Immature natural killer cell (primary cell): ENCODE measurements at places on chromosomes 6 and 20.

GRCh38 chr20:13533946-13534345 is 104.8 kb downstream of the TASP1 start:
- DNase-seq = no peak

DNA sequence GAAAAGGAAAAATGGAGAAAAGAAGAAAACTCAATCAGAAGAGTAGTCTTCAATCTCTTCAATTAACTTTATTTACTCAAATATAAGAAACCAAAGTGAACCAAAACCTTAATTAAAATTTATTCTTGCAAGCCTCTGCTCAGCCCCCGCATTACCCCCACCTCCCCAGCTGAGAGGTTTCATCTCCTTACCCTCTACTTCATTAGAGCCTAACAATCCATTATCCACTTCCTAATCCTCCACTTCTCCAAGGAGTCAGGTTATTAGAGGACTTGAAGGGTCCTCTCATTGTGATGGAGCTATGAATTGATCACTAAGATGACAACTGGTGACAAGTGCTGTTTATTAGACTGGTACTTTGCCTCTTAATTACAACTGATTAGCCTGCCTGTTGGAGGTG is 956.5 kb downstream of the TFAP2A start:
- DNase-seq = no peak

DNA sequence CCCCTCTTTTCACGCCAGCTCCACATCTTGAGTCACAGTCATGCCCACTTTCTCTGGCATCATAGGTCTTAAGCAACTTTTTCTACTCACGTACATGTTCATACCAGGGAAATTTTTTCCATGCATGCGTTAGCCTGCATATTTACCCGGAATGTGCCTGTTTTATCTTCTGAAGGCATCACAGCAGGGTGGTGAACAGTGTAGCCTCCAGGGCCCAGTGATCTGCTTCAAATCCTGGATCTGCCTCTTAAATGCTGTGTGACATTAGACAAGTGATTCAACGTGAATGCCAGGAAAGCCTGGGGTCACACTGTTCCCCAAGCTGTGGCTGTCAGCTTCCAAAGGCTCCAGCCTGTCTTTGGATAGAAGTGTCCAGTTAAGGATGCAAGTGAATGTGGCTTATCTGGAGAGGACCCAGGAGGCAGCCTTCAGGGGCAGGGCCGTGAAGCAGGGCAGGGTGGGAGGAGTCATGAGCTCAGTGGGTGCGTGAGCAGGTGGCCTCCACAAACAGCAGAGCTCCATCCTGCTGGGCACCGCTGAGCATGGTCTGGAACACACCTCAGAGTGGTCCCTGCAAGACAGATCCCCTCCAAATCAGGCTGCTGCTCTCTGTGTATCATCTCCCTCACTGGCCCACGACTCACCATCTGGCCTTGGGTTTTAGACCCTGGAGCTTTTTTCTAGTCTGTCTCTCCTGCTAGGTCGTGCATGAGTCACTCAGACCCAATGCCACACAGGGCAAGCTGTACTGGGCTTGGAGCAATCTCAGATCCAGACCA is 30.4 kb upstream of the CD93 start:
- DNase-seq = no peak

DNA sequence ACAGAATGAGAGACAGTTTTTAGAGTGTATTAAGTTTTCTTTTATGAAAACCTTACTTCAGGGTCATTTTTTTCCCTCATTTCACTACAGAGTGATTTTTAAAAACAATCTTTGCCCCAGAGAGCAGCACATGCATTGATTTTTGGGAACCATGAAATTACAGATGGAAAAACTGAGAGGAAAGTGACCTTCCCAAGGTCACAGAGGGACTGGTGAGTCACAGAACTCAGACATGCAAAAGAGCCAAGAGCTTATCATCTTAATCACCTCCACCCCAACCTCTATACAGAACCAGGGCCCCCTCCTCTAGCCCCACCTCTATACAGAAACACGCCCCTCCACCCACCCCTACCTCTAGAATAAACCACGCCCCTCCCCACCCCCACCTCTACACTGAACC is 10.7 kb downstream of the PXMP4 start:
- DNase-seq = no peak

DNA sequence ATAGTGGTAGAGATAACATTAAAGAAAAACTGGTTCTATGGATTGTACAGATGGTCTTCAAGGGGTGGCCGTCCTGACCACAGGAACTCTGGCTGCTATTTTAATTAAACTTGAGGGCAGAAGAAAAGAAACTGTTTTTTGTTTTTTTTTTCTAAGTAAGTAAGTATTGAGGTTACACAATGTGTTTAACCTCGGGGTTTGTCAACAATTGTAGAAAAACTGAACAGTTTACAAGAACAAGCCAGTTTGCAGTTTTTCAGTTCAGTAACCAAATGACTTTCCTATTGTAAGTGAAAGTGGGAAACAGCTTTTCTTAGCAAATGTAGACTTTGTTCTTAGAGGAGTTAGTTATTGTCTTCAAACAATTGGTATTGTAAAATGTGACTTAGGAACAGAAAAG is 77.0 kb downstream of the PLCB1 start:
- no peak for DNase-seq

GRCh38 chr6:29403801-29404200 is 8.4 kb downstream of the OR12D2 start:
- DNase-seq = no peak

DNA sequence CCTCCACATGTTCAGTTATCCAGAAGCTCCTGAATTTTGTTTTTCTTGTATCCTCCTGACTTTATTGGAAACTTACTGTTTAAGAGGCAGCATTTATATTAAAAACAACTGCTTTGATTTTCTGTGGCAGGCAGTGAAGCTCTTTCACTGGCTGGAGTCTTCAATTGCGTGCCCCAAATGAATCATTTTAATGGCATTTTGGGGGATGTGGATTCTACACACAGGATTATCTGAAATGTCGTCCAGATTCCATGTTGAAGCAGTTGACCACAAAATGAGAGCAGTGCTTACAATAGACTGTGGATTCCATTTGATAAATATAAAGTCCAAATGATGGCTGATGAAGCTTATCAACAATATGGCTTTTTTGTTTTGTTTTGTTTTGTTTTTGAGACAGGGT is 41.0 kb upstream of the HIVEP1 start:
- DNase-seq = no peak

DNA sequence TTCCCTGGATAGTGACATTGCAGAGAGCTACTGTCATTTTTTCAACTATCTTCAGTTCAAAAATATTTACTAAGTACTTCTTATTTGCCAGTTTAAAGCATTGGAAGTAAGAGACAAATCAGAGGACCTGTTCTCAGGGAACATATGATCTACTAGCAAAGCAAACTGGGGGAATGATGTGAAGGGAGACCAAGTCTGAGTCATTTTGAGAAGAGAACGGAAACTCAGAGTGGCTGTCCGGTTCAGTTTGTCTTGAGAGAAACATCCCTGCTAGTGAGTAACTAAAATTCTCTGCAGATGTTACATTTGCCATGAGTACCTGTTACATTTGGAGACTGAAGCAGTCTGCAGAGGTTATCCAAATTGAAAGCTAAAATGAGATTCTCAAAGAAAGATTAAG is 118.3 kb downstream of the KCNQ5 start:
- no peak for DNase-seq

GRCh38 chr6:139165324-139165723 is 30.4 kb downstream of the HECA start:
- DNase-seq = no peak

- no peak for DNase-seq
These were observed 193.3 kb downstream of the TSHZ2 start for GRCh38 chr20:53165452-53165851.

GRCh38 chr20:59782986-59783640 is 150.3 kb downstream of the SYCP2 start:
- DNase-seq = no peak

- DNase-seq = no peak
These were observed 361.1 kb downstream of the FARS2 start for GRCh38 chr6:5622276-5623005.

- DNase-seq = no peak
These were observed 6.6 kb upstream of the CCR6 start for GRCh38 chr6:167116109-167116837.

GRCh38 chr6:90354961-90355360 is 58.3 kb upstream of the BACH2 start:
- DNase-seq = no peak

DNA sequence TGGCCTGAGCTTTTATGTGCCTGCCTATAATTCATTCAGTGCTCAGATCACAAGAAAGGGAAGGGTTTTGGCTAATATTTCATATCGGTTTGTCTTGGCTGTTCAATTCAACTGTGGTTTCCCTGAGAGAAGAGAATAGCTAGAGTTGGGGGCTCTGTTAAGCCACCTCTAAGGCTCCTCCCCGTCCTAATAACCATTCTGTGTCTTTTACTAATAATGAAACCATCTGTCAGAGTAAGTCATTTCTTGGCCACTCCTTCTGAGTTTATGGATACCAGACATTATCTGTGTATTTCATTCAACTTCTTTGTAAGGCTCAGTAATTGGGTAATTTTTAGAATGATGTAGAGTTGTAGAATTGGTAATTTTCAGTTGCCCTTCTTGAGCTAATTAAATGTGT is 5.2 kb downstream of the STX11 start:
- DNase-seq = no peak

- DNase-seq = no peak
These were observed 69.3 kb downstream of the HDDC2 start for GRCh38 chr6:125232466-125232865.

- DNase-seq = no peak
These were observed 408.6 kb upstream of the ADGRB3 start for GRCh38 chr6:68226460-68226859.

- DNase-seq = no peak
These were observed 364.8 kb downstream of the THBS2 start for GRCh38 chr6:168888786-168889345.

DNA sequence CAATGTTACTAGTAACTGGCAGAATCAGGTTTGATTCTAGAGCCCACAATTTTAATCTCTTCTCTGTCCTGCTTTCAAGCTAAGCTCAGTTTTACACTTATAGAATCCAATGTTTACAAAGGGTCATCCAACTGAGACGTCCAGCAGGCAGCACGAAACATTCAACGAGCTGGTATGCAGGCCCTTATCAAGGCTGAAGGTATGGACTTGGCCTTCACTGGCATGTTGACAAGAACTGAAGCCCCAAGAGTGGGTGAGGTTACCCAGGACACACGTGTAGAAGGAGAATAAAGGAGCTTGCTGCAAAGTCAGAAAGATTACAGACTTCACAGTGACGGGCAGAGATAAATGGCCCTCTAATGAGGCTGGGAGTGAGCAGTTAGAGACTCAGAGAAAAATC is 187.4 kb downstream of the KIF16B start:
- DNase-seq = no peak

DNA sequence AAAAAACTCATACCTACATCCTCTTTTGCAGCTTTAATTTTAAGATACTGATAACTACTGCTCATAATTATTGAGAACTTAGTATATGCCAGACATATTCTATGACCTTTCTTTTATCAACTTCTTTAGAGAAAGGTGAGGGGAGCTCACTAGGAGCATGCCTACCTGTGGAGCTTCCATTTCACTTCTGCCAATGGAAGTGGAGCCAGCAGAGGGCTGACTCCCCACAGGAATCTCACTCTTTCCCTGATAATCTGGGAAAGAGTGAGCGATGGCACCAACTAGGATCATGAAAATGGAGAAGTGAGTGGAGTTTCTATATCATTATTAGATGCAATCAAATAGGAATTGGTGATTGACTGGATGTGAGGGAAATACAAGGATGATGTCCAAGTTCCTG is 484.9 kb downstream of the LMBRD1 start:
- DNase-seq = no peak

DNA sequence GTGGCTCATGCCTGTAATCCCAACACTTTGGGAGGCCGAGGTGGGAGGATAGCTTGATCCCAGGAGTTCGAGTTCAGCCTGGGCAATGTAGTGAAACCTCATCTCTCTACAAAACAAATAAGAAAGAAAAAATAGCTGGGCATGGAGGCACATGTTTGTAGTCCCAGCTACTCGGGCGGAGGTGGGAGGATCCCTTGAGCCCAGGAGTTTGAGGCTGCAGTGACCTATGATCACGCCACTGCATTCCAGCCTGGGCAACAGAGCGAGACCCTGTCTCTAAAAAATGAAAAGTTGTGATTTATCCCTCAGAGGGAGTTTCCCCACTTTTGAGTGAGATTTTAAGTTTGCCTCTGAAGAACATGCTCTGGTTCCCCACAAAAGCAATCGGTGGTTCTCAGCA is 17.4 kb upstream of the BMP7 start:
- DNase-seq = no peak

DNA sequence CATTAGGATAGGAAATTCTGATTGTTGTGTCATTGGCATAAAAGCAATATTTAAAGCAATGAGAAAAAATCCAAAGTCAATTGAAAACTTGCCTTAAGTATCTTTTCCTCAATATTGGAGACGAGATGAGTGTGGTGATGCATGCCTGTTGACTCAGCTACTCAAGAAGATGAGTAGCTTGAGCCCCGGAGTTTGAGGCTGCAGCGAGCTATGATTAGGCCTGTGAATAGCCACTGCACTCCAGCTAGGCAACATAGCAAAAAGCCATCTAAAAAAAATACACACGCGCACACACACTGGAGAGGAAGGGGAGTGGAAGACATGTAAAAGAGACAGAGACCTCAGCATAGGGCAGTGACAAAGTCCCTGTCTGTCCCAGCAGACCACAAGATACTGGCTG is 9.7 kb upstream of the MARCKS start:
- no peak for DNase-seq

- no peak for DNase-seq
These were observed 5.5 kb upstream of the FAM83C start for GRCh38 chr20:35297740-35298139.

- no peak for DNase-seq
These were observed 88.0 kb upstream of the ELOVL5 start for GRCh38 chr6:53436526-53437303.

DNA sequence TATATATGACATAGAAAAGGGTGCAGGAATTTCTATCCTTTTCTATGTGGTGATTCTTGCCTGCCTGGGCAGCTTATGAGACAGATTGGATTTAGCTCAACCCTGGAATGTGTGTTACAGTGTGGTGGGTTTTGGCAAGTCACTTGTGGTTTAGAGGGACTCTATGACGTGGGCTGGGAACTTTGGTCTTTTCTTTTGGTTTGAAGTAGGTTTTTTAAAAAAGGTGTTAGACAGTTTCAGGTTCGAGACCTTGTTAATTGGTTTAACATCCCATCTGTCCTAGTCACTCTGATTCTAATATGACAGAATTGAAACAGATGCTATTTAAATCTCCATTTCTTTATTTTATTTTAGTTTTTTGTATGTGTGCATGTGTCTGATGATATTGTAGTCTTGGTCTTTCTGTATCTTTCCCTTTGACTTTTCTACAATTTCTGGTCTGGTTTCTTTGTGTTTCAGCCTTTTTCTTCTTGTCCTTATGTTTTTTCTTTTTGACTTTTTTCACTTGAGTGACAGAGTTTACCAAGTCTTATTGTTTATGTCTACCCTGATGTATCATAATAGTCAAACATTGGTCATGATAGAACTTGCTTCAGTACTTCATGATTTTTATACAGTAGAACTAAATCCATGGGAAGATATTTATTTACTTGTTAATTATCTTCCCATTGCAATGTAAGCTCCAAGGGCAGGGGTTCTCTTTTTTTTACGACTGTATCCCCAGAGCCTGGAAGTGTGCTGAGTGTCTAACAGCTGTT is 174.3 kb downstream of the CDKAL1 start:
- peak; percentile 71 for DNase-seq

GRCh38 chr20:21516861-21517565 is 3.1 kb upstream of the NKX2-2 start:
- no peak for DNase-seq

GRCh38 chr6:106745197-106745770 is 115.9 kb downstream of the QRSL1 start:
- no peak for DNase-seq

- no peak for DNase-seq
These were observed 8.7 kb downstream of the PSMB9 start for GRCh38 chr6:32862725-32863124.
